Spinal cord (tissue), 10 donors: ENCODE measurements at places on chromosomes 1 and 21. TPM values are rescaled to one million over a fixed set of nuclear protein-coding genes. Genes with fewer than 3 reads are reported as not detected.
A peak's percentile ranks its signal among the peaks of the same experiment; 100 is the strongest.

DNA sequence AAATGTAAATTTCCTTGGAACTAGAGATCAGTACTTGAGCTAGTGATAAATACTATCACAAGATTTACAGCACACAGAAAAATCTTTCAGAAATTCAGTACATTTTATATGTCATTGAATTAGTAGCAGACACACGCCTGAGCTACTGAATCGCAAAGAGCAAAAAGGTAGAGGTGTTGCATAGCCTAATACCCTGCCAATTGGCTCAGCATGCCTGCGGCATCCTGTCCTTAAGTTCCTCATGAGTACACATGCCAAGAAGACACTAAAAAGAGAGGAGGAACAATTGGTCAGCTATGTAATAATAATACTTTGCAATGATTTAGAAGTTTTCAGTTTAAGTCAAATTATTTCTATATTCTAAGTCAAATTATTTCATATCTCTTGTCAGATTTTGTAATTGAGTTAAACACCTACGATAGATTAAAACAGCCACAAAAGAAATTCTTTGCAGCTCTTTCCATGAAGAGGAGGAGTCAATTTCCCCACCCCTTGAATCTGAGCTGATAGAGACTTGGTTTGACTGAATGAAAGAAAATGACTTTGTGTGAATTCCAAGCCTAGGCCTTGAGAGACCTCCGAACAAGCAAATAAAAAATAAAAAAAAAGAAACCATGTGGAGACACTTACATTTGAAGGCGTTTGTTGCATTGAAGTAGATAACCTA lies 36.2 kb upstream of the PKN2 start:
- H3K4me3 ChIP-seq: no peak overlapping the region
- no peaks in the 10 kb centered on the region for H3K36me3 ChIP-seq
- no peak overlapping the region for H3K27ac ChIP-seq
- H3K4me1 ChIP-seq: no peaks in the 10 kb centered on the region
- H3K27me3 ChIP-seq: no peaks in the 10 kb centered on the region

DNA sequence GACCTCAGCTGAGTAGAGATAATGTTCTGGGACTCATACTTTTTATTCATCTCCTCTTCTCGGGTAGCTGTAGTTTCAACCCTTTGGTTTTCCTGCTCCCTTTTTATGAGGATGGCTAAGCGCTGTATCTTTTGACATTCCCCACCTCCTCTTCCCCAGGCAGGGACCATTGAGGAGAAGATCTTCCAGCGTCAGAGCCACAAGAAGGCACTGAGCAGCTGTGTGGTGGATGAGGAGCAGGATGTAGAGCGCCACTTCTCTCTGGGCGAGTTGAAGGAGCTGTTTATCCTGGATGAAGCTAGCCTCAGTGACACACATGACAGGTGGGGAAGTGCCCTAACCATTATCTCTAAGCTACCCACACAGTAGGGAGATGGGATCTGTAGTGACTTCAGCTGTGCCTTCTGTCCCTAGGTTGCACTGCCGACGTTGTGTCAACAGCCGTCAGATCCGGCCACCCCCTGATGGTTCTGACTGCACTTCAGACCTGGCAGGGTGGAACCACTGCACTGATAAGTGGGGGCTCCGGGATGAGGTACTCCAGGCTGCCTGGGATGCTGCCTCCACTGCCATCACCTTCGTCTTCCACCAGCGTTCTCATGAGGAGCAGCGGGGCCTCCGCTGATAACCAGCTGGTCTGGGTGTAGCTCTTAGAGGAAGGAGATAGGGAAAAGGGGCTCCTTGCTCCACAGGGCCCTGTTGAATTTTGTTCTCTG lies 25.6 kb downstream of the LRRC41 start:
- DNase-seq: no peak
- peaks cover 53% of the 10 kb centered on the region for H3K36me3 ChIP-seq
- no peak overlapping the region for H3K27ac ChIP-seq
- H3K27me3 ChIP-seq: no peaks in the 10 kb centered on the region

DNA sequence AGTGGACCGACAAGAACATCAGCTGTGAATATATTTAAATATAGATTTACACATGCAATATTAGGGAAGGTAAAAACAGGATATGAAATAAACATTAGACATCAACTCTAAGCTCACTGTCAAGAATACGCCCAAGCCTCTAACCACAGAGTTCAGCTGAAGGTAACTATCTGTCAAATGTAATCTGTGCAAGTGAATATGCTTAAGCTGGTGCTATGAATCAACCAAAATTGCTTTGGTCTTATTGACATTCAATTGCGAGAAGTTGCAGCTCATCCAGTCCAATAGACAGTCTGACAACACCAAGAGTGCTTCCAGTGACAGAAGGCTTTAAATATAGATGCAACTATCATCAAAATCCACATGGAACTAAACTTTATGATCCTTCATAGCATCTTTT lies 32.3 kb downstream of the USH2A start:
- no peak for DNase-seq
- no peaks in the 10 kb centered on the region for H3K27me3 ChIP-seq
- no peaks in the 10 kb centered on the region for H3K4me1 ChIP-seq
- H3K27ac ChIP-seq: no peak overlapping the region

- no peaks in the 10 kb centered on the region for H3K36me3 ChIP-seq
- H3K4me3 ChIP-seq: no peak overlapping the region
- H3K27ac ChIP-seq: no peak overlapping the region
- peaks cover 10% of the 10 kb centered on the region for H3K4me1 ChIP-seq
- DNase-seq: no peak
Observed at GRCh38 chr1:145884675-145885074, 991 bp downstream of the ANKRD35 start.

DNA sequence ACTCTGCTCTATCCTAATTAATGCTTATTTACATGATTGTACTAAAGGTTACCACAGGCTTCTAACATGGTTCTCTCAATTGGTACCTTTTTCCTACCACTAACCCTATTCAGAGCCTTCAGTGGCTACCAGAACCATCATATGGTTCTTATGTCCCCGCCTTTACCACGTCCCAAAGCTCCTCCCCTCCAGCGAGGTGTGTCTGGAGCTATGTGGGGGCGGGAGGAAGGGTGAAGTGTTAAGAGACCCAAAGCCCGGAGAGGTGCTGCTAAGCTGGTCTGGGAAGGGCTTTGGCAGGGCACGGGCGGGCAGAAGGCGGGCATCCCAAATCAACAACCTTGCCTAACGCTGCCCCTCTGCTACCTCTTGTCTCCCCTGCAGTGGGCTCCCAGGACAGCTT lies 10.0 kb downstream of the SPATA46 start:
- no peaks in the 10 kb centered on the region for H3K27me3 ChIP-seq
- H3K27ac ChIP-seq: no peak overlapping the region
- no peak overlapping the region for H3K4me3 ChIP-seq
- no peak for DNase-seq

DNA sequence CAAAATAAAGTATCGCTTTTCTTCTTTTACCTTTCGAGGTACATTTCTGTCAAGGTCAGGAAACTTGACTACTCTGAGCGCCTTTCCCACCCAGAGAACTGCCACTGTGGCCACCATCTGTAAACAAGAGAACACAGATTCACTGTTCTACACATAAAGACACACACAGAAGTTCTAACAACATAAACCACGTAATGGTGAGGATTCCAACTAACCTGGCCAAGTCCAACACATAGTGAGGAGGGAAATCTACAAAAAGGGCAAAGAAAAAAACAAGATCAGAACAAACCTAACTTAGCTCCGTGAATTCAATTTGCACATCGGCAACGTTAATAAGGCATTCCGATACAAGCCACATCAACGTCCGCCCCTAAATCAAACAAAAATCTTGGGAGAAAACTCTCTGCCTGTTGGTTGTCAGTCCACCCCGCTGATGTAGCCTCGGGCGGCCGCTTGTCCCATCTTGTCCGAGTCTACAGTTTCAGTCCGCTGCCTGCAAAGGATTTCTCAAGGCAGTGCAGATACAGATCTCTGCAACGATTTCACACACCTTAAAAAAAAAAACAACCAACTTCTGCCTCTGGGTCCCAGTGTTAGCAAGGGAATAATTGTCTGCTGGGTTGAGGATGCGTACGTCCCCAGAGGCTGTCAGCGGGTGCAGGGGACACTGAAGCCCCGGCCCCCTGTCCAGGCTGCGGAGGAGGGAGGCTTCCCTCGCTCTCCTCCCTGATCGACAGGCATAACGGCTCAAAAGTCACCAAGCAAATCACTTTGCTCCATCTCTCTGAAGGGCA lies 1.0 kb downstream of the SLC35D1 start:
- no peaks in the 10 kb centered on the region for H3K4me1 ChIP-seq
- DNase-seq: no peak
- H3K4me3 ChIP-seq: peak overlapping the region; percentile 79
- no peaks in the 10 kb centered on the region for H3K27me3 ChIP-seq
- H3K36me3 ChIP-seq: peaks cover 5% of the 10 kb centered on the region

DNA sequence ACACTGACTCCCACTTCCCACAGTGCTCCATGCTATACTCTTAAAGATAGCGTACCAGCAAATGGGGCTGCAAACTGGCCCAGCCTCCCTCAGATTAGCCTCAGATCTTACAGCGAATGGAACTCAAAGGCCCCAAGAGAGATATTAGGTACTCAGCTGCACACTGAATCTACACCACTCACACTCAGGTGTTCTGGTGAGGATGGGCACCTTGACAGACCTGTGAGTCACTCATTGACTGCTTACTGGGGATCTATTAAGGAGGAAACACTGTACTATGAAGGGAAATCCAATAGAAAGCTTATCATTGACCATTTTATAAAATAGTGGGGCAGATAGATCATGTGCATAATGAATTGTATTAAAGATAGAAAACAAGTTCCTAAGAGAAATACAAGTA lies 164.3 kb upstream of the ATP1B1 start:
- no peak overlapping the region for H3K4me3 ChIP-seq
- no peak for DNase-seq
- no peaks in the 10 kb centered on the region for H3K27me3 ChIP-seq
- no peak overlapping the region for H3K27ac ChIP-seq
- H3K4me1 ChIP-seq: no peaks in the 10 kb centered on the region
- H3K36me3 ChIP-seq: no peaks in the 10 kb centered on the region

DNA sequence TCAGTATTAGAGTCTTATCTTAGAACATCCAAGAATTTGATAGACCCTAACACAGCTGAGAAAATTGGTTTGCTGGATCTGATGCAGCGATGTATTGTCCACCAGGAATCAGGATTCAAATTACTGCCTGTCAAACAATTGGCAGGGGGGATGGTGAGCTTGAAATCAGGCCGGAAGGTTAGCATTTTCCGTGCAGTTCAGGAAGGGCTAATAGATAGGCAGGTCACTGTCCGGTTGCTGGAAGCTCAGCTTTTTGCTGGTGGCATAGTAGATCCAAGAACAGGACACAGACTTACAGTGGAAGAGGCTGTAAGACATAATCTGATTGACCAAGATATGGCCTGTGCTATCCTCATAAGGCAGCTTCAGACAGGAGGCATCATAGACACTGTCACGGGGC lies 127.2 kb downstream of the MACF1 start:
- peaks cover 32% of the 10 kb centered on the region for H3K36me3 ChIP-seq
- DNase-seq: no peak
- H3K4me1 ChIP-seq: no peaks in the 10 kb centered on the region
- H3K27me3 ChIP-seq: no peaks in the 10 kb centered on the region

- H3K27me3 ChIP-seq: no peaks in the 10 kb centered on the region
- H3K4me1 ChIP-seq: no peaks in the 10 kb centered on the region
- no peak overlapping the region for H3K27ac ChIP-seq
- no peak overlapping the region for H3K4me3 ChIP-seq
- no peak for DNase-seq
Observed at GRCh38 chr1:99447721-99448120, 183.4 kb downstream of the PLPPR4 start.

DNA sequence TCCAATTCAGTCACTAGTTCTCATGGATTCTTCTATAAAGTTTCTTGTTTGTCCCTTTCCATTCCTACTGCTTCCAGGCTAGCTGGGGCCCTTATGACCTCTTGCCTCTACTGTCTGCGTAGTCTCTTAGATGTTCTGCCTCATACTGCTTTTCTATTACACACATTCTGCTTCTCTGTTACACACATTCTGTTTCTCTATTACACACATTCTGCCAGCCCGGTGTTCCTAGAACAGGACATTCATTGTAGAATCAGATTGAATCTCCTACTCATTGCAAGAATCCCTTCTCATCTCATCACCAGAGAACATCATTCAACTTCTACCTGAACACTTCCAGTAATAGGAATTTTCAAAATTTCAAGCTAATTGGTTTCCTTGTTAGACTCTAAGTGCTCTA lies 69.3 kb upstream of the QSOX1 start:
- no peak overlapping the region for H3K27ac ChIP-seq
- no peak overlapping the region for H3K4me3 ChIP-seq
- peaks cover 18% of the 10 kb centered on the region for H3K36me3 ChIP-seq
- no peaks in the 10 kb centered on the region for H3K27me3 ChIP-seq
- H3K4me1 ChIP-seq: no peaks in the 10 kb centered on the region

DNA sequence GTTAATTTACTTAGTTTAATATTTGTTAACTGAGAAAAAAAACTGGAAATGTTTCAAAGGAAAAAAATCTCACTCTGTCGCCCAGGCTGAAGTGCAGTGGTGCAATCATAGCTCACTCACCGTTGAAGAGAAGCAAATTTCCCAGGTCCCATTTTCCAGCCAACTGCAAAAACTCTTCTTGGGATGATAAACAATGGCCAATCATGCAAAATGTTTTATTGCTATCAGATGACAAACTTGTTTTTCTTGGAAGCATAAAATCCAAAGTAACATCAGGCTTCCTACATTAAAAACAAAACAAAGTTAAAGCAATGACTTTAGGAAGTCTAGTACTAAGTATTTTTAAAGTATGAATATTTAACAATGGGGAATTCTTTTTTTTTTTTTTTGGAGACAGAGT lies 84.9 kb downstream of the LYST start:
- no peaks in the 10 kb centered on the region for H3K4me1 ChIP-seq
- no peaks in the 10 kb centered on the region for H3K36me3 ChIP-seq
- no peaks in the 10 kb centered on the region for H3K27me3 ChIP-seq
- no peak for DNase-seq

DNA sequence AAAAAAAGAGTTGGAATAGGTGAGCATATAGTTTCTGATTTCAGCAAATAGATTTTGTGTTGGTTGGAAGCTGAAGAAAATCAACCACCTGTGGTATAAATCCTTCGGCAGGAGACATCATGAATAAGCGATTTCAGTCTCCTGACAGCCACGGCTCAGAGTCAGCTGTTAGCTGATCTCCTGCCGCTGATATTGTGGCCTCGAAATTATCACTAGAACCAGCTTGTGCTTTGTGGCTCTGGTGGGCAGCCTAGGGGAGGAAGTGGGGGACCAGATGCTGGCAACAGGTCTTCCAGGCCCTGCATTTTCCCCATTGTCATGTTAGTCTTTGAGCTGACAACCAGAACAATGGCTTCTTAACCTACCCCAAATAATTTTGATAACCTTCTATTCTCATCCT lies 842 bp upstream of the GCSAML start:
- no peaks in the 10 kb centered on the region for H3K27me3 ChIP-seq
- no peak for DNase-seq
- no peaks in the 10 kb centered on the region for H3K4me1 ChIP-seq
- no peak overlapping the region for H3K4me3 ChIP-seq
- H3K27ac ChIP-seq: no peak overlapping the region

- H3K27me3 ChIP-seq: no peaks in the 10 kb centered on the region
- peak overlapping the region; percentile 86 for H3K27ac ChIP-seq
- no peak for DNase-seq
- peaks cover 29% of the 10 kb centered on the region for H3K4me1 ChIP-seq
- no peak overlapping the region for H3K4me3 ChIP-seq
Observed at GRCh38 chr1:210293171-210293607, 35.5 kb upstream of the HHAT start.

Gene HSPA6
- polyA plus RNA-seq: 0.93 TPM

Gene RGSL1
- not detected for polyA plus RNA-seq

Gene HPDL
- 4.6 TPM for polyA plus RNA-seq

Gene LCE3D
- polyA plus RNA-seq: not detected

Gene NTMT2
- 0.25 TPM for polyA plus RNA-seq

Gene E2F2
- 3.5 TPM for polyA plus RNA-seq
